ENCODE measurements at places on chromosomes 6 and 20. TPM values are rescaled to one million over a fixed set of nuclear protein-coding genes. Genes with fewer than 3 reads are reported as not detected.

DNA sequence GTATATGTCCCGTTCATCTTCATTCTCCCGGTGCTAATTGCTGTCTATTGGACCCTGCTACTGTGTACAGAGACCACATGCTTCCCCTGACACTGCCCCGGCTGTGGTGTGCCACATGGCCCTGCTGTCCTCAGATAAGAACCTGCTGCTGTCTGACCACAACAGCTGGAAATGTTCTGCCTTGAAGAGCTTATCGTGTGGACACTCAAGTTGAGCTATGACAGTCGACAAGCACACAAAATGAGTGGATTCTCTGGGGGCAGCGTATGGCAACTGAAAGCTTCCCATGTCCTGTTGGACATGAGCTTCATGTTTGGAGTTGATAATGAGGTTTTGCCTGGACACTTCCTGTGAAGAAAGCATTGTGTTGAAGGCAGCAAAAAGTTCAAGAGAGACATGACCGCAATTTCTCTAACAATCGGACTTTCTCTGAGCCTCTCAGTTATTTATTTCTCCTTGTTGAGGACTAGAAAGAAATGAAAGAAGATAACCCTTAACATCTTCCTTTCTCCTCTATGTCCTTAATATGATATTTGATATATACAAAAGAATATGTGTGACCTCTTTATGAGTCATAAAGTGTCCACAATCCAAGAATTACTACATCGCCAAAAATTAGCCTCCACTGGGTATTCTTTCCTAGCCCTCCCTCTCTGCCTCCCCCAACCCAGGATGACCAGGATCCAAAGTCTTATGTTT is 187.1 kb upstream of the TCF21 start:
- no peak overlapping the region for H3K4me3 ChIP-seq
- H3K4me1 ChIP-seq, result peaks cover 33% of the 10 kb centered on the region
- peak; percentile 62 for DNase-seq
- H3K27ac ChIP-seq, result no peak overlapping the region
- no peaks in the 10 kb centered on the region for H3K27me3 ChIP-seq

Gene DEF6
- 0.72 TPM for total RNA-seq

Gene DZANK1
- total RNA-seq, result 1.5 TPM

GRCh38 chr20:45229264-45230056 is 8.3 kb downstream of the SEMG2 start:
- H3K27ac ChIP-seq, result no peak overlapping the region
- DNase-seq, result no peak
- H3K27me3 ChIP-seq, result peaks cover 15% of the 10 kb centered on the region

Gene SDCBP2
- 3.2 TPM for total RNA-seq

- H3K4me1 ChIP-seq, result no peaks in the 10 kb centered on the region
- H3K4me3 ChIP-seq, result no peak overlapping the region
- H3K27me3 ChIP-seq, result no peaks in the 10 kb centered on the region
- no peak for DNase-seq
Observed at GRCh38 chr6:153334121-153334520, 203.0 kb upstream of the RGS17 start.

Gene SEMG1
- total RNA-seq, result not detected

Gene BLCAP
- 35.4 TPM for total RNA-seq

Gene C4B
- 6.5 TPM for total RNA-seq

Data from osteoblast (primary cell).